ENCODE measurements at places on chromosomes 4 and X.

GRCh38 chrX:28329156-28329555, 258.1 kb upstream of the IL1RAPL1 start:
- no peak for DNase-seq

- DNase-seq = no peak
These were observed 173.5 kb downstream of the DCLK2 start for GRCh38 chr4:150251752-150252190.

GRCh38 chr4:58590722-58591121, 1480.5 kb upstream of the IGFBP7 start:
- DNase-seq = no peak

- DNase-seq = no peak
These were observed 242.5 kb upstream of the VCX3A start for GRCh38 chrX:6777238-6778002.

GRCh38 chr4:73750730-73751129, 10.4 kb downstream of the CXCL8 start:
- DNase-seq = no peak

GRCh38 chrX:29862126-29862677, 353.2 kb upstream of the MAGEB2 start:
- DNase-seq = no peak

DNA sequence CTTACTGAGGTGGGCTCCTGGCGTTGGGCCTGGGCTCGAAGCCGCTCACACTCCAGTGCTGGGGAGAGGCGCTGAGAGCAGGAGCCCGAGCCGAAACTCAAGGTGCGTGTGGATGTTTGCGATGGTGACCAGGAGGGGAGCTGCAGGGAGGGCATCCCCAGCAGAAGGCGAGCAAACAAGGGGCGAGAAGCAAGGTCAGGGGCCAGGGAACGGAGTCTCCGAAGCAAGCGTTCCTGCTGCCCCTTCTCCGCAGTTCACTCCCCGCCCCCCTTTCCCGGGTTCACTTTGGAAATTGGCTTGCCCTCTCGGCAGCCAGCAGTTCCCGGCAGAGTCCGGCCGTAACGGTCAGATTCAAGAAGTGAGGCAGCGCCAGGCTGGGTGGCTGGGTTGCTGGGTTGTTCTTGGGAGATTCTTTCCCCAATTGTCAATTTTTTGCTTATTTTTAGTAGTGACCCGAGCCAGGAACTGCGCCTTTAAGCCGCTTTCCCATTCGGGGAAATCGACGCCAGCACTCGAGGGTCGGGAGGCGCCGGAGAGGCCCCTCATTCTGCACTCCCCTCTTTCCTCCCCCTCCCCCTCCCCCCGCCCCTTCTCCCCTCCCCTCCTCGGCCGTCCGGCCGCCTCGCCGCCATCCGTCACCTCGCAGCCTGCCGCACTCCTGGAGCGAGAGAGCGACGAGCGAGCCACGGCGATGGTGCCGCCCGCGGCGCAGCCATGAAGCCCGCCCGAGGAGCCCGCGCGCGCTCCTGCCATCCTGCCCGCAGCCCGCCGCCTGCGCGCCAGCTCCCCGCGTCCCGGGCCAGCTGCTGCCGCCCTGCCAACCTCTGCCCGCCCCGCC, at the start of gene FRMPD3:
FRMPD3 (plus strand) TSS at position 655 of the 838 bp plus-strand sequence. CDS start 76,937 bp downstream, outside the sequence.
- DNase-seq = no peak

GRCh38 chrX:1394731-1395501, 3.0 kb upstream of the SLC25A6 start:
- DNase-seq = no peak

DNA sequence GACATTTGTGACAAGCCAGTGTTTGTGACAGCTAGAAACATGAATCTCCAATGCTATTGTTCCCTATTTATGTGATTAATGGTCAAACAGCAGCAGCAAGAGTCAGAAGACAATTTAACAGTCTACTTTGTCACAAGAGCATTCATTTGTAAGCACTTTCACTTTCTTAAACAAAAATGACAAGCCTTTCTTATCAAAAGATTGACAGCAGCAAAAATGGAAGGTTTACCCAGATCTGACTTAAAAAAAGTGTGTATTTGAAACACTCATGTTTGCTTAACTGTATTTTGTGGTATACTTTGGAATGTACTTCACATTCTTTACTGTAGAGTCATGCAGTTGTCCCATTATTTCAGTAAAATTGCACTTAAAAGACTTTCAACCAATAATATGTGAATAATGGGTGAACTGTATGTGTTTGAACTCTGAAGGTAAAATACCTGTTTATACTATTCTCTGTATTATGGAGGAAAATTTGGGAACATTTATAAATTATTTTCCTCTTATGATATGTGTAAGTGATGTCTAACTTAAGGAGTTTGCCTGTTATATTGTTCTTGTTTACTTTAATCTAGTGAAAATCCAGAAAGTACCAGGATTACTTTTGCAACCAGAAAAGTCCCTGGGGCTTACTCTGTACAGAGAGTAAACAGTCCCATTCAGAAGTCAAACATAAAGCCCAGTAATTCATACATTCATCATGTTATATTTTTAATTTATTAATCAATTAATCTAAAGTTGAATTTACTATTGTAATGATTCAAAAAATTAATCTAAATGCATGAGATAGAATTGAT, 314.9 kb upstream of the TRAM1L1 start:
- DNase-seq = no peak

- DNase-seq = no peak
These were observed 2.9 kb upstream of the KCND1 start for GRCh38 chrX:48974574-48974973.

DNA sequence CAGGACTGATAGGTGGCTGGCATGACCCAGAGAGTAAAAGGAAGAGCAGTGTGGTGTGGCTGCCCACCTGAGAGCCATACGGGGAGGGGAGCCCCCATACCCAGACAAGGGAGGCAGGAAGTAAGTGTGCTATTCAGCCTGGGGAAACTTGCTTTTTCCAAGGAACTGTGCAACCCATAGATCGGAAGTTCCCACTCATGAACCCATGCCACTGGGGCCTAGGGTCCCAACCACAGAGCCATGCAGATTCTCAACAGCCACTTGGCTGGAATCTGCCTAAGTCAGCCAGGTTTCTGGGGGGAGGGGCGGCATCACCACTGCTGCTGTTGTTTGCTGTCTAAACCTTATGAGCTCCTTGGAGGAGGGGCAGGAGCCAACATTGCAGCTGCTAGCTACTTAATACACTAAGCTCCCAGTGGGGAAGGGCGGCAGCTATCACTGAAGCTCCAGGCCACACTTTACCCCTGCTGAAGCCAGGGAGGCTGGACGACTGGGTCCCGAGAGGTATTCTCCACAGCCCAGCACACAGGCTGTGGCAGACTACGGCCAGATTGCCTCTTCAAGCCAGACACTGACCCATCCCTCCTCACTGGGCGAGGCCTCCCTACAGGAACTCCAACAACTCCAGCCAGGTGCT, 410.4 kb downstream of the INPP4B start:
- no peak for DNase-seq

All from stimulated activated CD8-positive, alpha-beta memory T cell treated with anti-CD3 and anti-CD28 coated beads, Interleukin-2, amount 100 ng/mL, for 1 hour (primary cell).